ENCODE measurements at places on chromosomes 13 and 19. TPM values are rescaled to one million over a fixed set of nuclear protein-coding genes. Genes with fewer than 3 reads are reported as not detected.

GRCh38 chr19:3189702-3190469 is 4.2 kb downstream of the NCLN start:
- no peaks in the 10 kb centered on the region for H3K27me3 ChIP-seq
- H3K4me1 ChIP-seq = peaks cover 40% of the 10 kb centered on the region
- peaks cover 24% of the 10 kb centered on the region for H3K36me3 ChIP-seq
- no peak overlapping the region for H3K4me3 ChIP-seq
- H3K27ac ChIP-seq = no peak overlapping the region

The AMER2 gene
- not detected for total RNA-seq

The TUBA3C gene
- not detected for total RNA-seq

DNA sequence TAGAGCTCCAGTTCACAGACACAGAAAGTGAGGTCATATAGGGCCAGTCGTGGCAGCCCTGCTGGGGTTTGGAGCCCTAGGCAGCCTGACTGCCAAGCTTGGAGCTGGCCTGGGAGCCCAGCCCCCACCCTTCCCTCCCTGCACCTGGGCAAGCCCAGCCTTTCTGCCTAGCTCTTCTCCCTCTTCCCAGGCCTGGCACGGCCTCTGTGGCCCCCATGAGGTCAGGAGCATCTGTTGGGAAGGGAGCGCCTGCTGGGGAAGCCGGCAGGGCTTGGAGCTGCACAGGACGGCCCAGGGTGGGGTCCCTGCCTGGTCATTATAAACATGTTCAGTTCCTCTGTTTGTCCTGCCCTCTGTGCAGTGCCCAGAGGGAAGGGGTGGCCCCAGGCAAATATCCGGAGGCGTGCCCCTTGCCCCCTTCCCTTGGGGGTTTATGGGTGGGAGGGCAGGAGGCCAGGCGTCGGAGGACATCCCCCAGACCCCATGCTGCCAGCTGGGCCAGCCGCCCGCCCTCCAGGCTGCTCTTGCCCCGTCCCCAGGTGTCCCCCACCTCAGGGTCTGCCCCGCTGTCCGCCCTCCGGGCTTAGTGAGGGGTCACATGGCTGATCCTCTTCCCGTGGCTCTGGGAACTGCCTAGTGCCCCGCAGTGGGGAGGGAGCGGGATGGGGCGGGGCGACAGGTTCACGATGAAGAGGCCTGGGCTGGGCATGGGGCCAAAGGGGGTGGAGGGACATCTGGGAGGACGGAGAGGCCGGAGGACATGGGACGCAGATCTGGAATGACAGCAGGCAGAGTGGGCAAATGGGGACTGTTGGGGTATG is 30.0 kb upstream of the NCCRP1 start:
- no peaks in the 10 kb centered on the region for H3K27me3 ChIP-seq
- H3K4me1 ChIP-seq = peaks cover 5% of the 10 kb centered on the region
- H3K36me3 ChIP-seq = no peaks in the 10 kb centered on the region
- H3K27ac ChIP-seq = no peak overlapping the region

DNA sequence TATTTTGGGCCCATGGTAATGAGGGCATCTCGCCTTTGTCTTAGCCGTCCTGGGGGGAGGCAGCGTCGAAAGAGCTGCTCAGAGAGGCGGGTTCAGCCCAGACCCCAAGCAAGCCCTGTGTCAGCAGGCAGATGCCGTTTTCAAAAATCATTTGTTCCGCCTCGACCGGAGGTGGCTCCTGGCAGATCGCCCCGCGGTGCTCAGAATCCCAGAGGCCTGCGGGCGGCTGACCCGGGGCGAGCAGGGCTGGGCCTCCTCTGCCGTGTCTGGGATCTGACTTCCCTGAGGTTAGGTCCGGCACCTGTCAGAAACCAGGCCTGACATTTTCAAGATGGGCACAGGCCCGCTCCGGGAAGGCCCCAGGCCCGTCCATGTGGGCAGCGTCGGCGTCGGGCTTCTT is 36.1 kb downstream of the CRTC1 start:
- no peak for DNase-seq
- H3K4me1 ChIP-seq = peaks cover 8% of the 10 kb centered on the region
- no peaks in the 10 kb centered on the region for H3K36me3 ChIP-seq
- H3K27me3 ChIP-seq = no peaks in the 10 kb centered on the region
- H3K27ac ChIP-seq = no peak overlapping the region

The KCNN1 gene
- total RNA-seq = not detected

DNA sequence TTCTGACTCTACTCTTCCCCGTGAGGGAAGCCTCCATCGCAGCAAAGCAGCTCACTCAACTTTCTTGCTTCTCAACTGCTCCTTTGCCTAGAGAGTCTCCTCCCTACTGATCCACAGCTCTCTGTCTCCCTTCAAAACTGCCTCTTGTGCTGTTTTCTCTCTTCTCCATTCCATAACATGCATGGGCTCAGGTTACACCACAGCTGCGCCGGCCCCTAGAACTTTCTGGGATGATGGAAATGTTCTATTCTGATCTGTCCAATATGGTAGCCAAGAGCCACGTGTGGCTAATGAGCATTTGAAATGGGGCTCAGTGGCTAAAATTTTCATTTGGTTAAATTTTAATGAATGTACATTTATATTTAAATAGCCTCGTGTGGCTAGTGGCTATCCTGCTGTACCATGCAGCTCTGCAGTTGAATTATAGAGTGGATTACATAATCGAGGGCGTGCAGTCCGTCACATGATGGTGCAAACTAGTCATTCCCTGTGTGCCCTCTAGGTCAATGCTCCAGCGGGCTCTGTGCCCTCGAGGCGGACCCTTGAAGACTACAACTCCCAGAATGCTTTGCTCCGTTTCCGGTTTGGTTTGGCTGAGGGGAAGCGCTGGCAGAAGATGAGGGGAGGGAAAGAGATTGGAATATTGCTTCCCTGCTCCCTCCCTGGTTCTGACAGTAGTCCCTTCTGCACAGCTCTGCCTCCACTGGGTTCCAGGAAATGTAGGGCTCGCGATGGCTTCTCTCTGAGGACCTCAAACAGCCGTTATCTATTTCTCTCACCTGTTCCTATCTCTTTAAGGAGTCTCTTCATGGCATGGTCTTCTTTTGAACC is 109.8 kb downstream of the CACNA1A start:
- peak; percentile 22 for DNase-seq
- H3K4me1 ChIP-seq = no peaks in the 10 kb centered on the region
- H3K27ac ChIP-seq = no peak overlapping the region
- peaks cover 2% of the 10 kb centered on the region for H3K27me3 ChIP-seq

DNA sequence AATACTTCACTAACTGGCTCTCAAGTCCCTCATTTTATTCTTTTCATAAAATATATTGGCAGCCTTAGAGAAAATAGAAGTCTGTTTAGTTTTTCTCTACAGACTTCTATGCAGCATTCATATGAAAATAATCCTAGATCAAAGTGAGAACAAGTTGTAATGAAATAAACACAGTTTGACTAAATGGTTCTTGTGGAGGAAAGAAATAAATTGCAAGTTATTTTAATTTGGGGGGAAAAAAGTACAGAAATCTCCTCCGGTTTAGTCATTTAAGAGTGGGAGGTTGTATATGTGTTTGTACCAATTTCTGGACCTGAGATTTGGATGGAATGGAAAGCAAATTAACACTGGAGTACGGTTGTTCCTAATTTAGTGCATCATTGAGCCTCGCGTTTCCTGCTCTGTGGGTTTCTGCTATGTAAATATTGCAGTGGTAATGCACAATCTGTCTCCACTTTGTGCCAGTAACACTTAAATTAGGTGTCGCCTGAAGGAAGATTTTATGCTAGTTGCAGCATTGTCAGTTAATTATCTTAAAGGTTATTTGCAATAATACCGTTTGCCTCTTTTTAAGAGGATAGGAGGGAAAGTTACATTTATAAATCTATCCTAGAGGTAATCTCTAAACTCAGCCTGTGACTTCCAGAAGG is 100.2 kb downstream of the ZIC5 start:
- no peak overlapping the region for H3K27ac ChIP-seq
- DNase-seq = no peak
- no peaks in the 10 kb centered on the region for H3K4me1 ChIP-seq
- H3K27me3 ChIP-seq = peaks cover 6% of the 10 kb centered on the region

- no peak for DNase-seq
- peak overlapping the region; percentile 94 for H3K27ac ChIP-seq
- H3K4me3 ChIP-seq = peak overlapping the region; percentile 97
- peaks cover 18% of the 10 kb centered on the region for H3K36me3 ChIP-seq
Measured at GRCh38 chr19:53866865-53867224, 838 bp upstream of the MYADM start.

- H3K27me3 ChIP-seq = peaks cover 38% of the 10 kb centered on the region
- H3K4me3 ChIP-seq = no peak overlapping the region
- no peak overlapping the region for H3K27ac ChIP-seq
- no peak for DNase-seq
- H3K36me3 ChIP-seq = no peaks in the 10 kb centered on the region
Measured at GRCh38 chr13:110811771-110812120, 98.2 kb downstream of the ING1 start.

DNA sequence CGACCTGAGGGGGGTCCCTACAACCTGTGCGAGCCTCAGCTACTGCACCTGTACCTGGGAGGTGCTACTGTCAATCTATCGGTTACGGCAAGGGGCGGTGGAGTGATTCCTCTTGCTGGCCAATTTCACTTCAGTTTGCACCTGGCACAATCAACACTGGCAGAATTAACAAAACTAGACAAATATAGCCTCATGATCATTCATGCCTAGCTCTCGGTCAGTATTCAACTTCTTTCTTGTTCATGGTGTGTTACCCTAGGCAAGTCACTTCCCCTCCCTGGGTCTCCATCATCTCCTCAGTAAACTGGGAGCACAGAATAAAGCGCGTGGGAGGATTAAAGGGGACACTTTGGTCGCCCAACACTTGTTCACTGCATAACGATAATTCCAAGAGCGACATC is 618 bp downstream of the HAUS8 start:
- H3K4me3 ChIP-seq = peak overlapping the region; percentile 100
- no peak for DNase-seq
- H3K27me3 ChIP-seq = no peaks in the 10 kb centered on the region

Measured in activated CD8-positive, alpha-beta T cell treated with anti-CD3 and anti-CD28 coated beads, Interleukin-2, amount 10 ng/mL, durations not matched to agents 7 days and 5 days (primary cell).